Activated CD8-positive, alpha-beta memory T cell treated with anti-CD3 and anti-CD28 coated beads for 1 hour (primary cell): ENCODE measurements at places on chromosomes 5 and 9.

- DNase-seq: no peak
These were observed 31.4 kb downstream of the CAMK2A start for GRCh38 chr5:150258130-150258529.

DNA sequence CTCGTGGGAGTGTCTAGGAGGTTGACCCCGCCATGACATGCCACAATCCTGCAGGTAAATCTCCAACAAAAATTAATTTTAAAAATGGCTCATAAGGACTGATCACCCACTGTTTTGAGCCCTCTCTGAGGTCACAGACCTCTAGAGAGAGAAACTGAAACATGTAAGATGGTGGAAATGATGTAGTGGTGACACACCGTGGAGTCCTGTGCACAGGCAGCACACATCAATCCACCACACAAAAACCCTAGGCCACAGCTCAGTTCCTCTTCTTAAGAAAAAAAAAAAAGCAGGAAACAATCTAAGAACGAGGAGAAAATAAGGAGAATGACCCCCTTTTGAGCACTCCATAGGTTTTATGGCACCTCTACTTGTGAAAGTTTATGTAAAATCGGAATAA is 93.8 kb upstream of the FAM120A start:
- no peak for DNase-seq

GRCh38 chr9:74577956-74578355 is 80.8 kb downstream of the RORB start:
- no peak for DNase-seq

GRCh38 chr5:14411216-14411615 is 170.4 kb upstream of the OTULINL start:
- DNase-seq: no peak

DNA sequence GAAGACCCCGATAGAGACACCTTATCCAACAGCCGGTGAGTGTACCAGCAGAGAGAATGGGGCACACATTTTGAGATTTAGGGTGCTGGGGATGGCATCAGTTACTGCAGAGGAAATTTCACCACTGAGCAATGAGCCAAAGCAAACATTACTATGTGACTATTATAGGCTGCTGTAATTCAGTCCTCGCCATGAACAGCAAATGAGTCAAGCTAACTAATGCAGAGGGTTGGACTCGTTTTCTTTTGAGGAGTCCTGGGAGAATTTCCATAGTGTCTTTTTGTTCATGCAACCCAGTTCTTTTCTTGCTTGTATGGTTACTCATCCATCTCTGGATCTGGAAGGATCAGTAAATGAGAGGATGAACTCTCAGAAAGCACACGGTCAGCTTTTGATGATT is 323.8 kb downstream of the PSAT1 start:
- no peak for DNase-seq

DNA sequence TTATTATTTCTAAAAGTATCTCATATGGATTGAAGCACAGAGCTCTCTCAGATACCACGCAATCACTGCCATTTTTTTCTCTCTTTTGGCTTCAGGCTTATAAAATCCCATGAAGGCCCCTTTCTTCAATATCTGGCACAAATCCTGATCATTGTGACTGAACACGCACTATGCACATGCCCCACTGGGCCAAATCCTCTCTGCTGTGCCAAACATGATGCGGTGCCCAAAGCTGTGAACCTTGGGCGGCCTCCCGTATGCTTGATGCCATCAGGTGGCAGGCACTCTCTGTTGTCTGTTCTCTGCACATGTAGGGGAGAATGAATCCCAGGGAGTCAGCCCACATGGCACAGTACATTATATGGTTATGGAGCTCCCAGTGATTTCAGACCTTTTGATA is 375.0 kb upstream of the RGMB start:
- DNase-seq: no peak

- DNase-seq: no peak
These were observed 373 bp downstream of the FBXW5 start for GRCh38 chr9:136944212-136944518.

DNA sequence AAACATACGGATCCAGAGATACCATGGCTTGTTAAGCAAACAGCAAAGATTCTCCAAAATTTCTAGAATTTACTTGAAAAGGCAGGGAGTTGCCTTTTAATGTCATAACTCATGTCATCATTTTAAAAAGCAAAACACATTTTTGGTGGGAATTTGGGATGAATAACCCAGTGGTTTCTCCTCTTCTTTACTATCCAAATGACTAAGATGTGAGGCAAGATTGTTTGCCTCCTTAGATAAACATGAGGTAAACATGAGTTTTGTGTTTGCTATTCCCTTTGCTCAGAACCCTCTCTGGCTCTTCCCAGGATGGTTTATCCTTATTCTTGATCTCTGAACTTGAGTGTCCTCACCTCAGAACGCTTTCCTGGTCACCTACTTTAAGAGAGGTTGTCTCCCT is 267.0 kb downstream of the EBF1 start:
- DNase-seq: no peak

DNA sequence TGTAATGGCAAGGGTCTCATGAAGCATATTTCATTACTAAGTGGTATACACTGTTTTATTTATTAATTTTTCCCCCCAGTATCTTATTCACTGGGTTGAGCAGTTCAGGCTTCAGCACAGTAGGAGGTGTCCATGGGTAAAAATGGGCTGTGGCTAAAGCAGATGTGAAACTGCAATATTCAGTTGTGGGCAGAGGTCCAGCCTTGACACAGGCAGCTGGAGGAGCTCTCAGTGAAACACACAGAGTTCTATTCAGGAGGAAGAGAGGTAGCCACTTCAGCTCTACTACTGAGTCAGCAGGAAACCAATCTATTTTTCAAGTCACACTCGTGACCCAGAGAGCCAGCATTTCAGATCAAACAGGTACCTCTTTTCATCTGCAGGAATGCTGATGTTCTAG is 418.3 kb downstream of the CDH10 start:
- no peak for DNase-seq

GRCh38 chr5:167254132-167254531 is 1037.3 kb upstream of the WWC1 start:
- no peak for DNase-seq
